ENCODE measurements at places on chromosomes 4 and X.

- DNase-seq = no peak
Observed at GRCh38 chr4:68184923-68185322, 55.3 kb upstream of the TMPRSS11F start.

DNA sequence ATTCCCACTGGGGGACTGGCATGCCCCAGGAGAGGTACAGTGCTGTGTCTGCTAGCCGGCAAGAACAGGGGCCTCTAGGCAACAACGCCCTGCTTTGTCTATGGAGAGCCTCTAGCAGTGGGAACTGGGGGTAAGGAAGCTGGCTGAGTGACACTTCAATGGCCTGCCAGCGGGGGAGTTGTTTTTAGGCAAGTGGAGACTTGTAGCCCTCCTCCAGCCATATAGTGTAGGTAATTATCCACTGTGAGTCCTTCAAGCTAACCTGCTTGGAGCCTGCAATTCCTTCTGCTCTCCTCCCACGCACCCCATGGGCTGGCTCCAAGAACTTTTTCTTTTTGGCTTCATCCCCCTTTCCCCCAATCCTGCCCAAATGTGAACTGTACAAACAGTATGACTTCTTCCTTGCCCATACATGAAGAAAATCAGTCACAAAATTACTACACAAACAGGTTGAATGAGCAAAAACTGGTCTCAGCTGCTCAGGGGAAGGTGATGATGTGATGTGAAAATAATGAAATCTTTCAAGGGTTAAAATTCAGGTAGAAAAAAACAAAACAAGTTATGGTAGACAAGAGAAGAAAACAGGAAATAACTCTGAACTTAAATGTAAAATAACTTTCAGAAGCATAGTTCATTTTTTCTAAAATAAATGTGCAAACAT is 33.1 kb downstream of the LEF1 start:
- no peak for DNase-seq

- DNase-seq = no peak
Observed at GRCh38 chrX:72498782-72499181, 73.9 kb downstream of the HDAC8 start.

GRCh38 chrX:2848871-2849301 is 20.2 kb downstream of the GYG2 start:
- DNase-seq = peak; percentile 15

- DNase-seq = no peak
Observed at GRCh38 chr4:102586644-102587021, 85.5 kb downstream of the NFKB1 start.

DNA sequence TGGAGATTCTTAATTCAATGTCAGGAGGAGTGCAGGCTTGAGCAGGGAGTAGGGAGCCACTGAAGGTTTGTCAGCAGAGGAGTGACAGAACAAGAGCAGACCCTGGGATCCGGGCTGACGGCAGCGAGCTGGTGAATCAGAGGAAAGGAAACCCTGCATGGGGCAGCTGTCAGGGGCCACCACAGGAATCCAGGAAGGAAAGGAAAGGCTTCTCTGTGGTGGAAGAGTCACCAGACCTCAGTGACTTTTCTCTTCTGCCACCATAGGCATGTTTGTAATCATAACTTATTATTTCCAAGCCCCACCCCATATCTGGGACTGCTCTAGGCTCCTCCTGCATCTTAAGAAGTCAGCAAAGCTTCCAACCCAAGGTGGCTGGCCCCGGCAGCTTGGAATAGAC is 150.9 kb downstream of the BCOR start:
- peak; percentile 44 for DNase-seq

GRCh38 chr4:73018595-73018994 is 50.9 kb downstream of the COX18 start:
- no peak for DNase-seq

DNA sequence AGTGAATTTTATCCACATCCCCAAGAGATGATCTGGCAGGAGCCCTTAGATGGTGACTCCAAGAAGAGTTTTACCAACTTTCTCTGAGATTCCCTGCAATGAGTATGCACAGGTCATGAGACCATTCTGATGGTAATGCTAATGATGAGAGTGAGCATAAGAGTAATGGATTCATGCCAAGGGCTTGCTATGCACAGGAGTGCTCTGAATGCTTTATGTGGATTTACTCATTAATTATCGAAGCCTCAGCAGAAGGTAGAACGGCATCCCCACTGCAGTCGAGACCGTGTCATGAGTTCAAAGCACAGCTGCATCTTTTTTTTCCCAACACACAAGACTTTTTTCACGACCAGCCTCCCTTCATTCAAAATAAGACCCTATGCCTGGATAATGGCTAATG is 355.0 kb downstream of the RAB28 start:
- DNase-seq = no peak

- DNase-seq = no peak
Observed at GRCh38 chr4:156784970-156785369, 186.6 kb downstream of the PDGFC start.

DNA sequence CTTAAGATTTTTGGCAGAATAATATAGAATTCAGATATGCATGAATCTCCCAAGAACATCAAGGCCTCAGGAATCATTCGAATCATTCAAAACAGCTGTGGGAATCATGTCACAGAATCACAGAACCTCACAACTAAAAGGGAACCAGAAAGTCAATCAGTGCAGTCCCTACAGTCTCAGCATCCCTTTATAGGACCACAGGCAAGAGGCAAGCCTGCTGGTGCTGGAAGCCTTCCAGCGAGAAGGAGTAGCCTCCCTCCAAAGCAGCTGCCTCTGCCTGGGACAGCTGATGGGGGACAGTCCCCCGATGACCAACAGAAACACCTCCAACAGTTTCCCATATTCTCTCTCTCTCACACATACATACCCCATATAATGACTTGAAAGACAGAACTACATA is 20.7 kb downstream of the QDPR start:
- DNase-seq = no peak

GRCh38 chrX:355329-356050 is 31.2 kb downstream of the PPP2R3B start:
- no peak for DNase-seq

DNA sequence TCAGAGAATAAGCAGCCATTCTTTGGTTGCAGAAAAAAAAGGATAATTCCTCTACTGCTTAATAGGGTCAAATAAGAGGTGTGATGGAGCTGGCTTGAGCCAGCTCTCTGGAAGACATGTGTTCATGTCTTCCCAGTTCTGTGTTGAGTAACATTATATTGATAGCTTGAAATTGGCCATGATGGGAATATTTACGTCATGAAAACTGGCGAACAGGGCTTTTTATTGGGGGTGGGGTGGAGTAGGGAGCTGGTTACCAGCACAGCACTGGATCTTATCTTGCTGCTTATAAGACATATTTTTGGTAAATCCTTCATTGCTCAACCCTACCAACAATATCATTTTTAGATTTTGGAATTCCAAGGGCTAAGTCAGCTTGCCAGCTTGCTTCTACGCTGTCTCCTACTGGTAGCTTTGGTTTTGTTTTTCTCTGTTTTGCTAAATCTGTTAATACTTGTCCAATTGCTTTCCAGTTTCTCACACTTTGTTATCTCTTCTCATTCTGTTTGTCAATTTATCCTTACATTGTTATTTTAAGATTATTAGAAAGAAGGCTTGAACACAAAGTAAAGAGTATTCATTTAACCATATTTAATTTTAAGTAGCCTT is 25.3 kb upstream of the GBA3 start:
- no peak for DNase-seq

- no peak for DNase-seq
Observed at GRCh38 chr4:145731028-145731427, 51.1 kb downstream of the C4orf51 start.

DNA sequence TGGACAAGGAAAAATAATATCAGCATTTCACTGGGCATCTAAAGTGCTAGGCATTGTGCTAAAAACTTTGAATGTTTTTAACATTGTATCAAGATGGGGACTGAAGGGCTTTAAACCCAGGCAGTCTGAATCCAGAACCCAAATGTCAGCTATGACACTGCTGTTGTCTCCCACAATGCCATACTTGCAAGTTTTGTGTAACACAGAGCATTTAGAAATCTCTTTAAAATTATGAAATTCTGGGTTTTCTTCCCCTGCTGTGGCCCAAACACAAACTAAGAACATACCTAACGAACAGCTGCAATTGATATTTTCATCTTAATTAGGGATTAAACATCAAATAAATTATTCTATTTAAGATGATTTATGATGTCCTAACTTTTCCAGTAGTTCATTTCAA is 66.8 kb upstream of the LSM6 start:
- no peak for DNase-seq
